ENCODE measurements at places on chromosomes 5 and 9.

- no peak for DNase-seq
Observed at GRCh38 chr5:111734013-111734412, 23.0 kb downstream of the NREP start.

DNA sequence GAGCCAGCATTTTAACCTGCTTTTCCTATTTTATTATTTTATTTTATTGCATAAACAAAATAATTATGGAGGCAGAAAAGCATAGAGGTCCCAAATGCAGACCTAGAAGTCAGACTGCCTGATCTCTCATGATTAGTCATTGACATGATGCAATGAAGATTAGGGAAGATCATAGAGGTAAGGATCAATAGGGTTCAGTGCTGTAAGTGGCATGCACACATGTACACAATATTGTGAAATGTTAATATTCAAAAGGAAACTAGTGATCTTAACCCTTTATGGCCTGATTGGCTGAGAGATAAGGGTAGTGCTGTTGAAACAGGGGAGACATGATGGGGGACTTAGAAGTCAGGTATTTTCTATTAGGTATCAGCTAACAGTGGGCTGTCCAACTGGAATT lies 1.1 kb upstream of the FRRS1L start:
- DNase-seq, result no peak

GRCh38 chr5:171315386-171315891 lies 6.4 kb downstream of the TLX3 start:
- DNase-seq, result no peak

GRCh38 chr5:141186897-141187512 lies at the start of gene PCDHB9:
PCDHB9 (plus strand) TSS chr5:141187161; CDS start chr5:141187319, 158 bp downstream.
- no peak for DNase-seq

DNA sequence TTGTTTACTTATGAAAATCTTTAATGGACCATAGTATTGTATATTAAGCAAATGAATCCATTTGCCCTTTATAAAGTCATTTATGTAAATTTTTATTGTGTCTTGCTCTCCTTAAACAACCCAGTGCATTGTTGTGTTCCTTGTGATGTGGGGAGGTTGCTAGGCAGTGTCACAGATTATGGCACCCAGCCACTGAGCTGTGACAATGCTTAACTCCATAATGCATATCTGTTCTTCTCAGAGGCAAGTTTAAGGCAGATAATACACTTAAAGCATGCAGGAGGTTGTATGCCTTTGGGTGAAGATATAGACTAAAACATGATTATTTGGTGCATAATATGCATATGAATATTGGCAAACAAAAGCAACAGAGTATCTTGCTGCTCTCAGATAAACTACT lies 269.6 kb upstream of the RIOK2 start:
- no peak for DNase-seq

DNA sequence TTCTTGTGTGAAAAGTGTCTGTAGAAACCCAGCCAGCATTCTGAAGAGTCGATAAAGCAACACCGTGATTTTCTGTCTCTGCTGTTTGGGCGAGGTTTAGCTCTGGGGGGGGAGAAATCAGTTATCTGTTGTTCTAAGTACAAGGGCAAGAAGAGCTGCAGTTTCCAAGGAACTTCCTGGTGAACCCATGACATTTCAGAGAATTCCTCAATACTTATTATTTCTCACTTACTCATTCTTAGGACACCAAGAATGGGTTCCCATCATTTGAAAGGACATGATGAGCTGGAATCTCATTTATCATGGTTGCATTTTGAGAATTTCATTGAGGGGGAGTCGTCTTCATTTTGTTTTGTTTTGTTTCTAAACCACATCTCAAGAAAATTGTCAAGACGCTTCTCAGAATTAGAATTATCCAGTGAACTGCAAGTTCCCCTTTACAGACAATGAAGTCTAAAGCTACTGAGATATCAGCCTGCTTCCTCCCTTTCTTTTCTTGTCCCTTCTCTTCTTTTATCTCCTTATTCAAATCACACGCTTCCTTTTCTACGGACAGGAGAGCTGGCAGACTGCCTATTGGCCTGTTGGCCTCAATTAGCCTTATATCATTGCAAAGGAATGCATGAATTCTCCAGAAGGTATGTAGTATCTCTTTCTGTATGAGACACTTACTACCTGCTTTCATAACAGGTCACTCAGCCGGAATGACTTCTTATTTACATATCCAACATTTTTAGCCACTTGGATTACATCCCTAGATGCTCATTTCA lies 53.7 kb downstream of the ZNF462 start:
- DNase-seq, result no peak

GRCh38 chr9:7977586-7977985 lies 178.0 kb upstream of the DMAC1 start:
- DNase-seq, result no peak

DNA sequence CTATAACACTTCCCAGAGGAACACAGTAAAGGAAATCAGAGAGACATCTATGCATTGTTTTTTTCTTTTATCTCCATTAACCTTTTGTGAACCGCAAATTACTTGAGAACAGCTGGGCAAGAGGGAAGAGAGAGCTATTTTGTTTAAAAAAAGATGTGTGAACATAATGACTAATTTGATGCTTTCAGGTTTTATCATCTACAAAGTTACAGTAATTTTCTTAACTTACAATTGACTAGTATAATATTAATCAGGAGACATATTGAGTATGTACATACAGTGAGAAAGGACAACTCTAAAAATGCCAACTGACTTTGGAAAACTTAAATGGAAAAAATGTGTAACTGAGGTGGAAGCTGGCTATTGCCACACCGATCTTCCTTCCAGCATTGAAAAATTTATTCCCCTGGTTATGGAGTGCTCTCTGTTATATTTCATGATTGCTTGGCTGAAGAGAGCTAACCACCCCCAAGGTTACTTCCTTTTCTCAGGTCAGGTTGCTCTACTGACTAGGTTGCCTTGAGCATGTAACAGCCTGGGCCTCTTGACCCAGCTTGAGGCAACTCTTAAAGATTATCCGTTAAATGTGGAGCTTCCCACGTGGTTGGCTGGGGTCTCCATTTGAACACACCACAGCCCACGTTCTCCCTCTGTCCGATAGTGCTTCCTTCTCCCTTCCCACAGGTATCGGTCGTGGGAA lies 62.6 kb upstream of the C6 start:
- DNase-seq, result no peak

- DNase-seq, result no peak
Observed at GRCh38 chr5:64773533-64773932, 4.8 kb downstream of the CWC27 start.

DNA sequence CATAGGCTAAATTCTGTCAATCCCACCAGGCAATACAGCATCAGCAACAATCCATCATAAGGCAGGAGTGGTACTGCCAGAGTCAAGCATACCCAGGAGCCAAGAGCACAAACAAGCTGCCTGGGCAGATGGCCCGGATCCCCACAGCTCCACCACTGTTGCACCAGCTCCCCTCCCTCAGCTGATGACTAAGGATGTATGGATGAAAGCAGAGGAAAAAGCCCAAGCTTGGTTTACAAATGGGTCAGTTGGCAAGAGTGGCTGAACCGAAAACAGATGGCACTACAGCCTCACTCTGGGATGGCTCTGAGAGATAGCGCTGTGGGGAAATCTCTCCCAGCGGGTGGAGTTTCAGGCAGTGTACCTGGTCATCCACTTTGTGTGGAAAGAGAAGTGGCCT lies 29.4 kb downstream of the DROSHA start:
- no peak for DNase-seq

- no peak for DNase-seq
Observed at GRCh38 chr5:35442885-35443639, 174.6 kb upstream of the SPEF2 start.

DNA sequence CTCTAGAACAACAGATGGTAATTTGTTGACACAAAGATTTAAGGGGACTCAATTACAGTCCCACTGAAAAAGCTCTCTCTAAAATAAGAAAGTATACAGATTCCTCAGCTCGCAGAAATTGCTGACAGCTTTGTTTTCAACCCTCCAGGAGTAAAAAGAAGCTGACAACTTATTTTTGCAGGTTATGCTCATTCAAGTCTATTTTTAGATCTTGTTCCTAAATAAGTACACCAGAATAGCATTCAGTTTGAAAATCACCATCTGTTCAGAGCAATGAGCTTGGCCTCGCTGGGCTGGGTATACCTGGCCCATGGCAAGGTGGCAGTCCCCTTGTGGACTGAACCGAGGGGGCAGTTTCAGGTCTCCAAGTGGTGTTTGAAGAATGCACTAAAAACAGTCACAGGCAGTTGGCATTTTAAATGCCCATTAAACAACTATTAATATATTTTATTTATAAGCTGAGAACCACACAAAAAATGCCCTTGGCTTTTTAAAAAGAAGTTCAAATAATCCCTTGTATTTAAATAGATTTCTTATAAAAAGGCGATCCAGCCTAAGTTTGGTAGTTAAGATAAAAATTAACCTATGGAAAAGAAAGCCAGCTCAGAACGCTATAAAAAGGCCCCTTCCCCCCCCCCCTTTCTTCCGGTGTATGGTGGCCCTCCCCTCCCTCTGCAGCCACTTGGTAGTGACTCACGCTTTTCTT lies 169.2 kb downstream of the AUH start:
- DNase-seq, result no peak

DNA sequence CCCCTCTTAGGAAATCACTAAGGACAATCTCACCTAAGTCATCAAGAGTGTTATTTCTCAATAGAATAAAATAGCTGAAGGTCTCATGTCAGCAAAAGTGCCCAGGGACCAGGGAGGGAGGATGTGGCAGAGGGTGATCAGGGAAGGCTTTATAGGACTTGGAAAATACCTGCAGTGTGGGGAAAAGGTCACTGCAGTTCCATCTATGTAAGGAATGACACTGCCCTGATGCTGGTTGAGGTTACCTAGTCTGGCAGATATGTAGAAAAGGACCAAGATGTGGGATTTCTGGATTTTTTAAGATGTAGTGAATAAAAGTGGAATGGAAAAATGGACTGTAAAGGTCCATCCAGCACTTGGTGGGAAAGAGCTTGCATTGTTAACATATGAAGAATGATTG lies 18.3 kb downstream of the PRDM9 start:
- no peak for DNase-seq

DNA sequence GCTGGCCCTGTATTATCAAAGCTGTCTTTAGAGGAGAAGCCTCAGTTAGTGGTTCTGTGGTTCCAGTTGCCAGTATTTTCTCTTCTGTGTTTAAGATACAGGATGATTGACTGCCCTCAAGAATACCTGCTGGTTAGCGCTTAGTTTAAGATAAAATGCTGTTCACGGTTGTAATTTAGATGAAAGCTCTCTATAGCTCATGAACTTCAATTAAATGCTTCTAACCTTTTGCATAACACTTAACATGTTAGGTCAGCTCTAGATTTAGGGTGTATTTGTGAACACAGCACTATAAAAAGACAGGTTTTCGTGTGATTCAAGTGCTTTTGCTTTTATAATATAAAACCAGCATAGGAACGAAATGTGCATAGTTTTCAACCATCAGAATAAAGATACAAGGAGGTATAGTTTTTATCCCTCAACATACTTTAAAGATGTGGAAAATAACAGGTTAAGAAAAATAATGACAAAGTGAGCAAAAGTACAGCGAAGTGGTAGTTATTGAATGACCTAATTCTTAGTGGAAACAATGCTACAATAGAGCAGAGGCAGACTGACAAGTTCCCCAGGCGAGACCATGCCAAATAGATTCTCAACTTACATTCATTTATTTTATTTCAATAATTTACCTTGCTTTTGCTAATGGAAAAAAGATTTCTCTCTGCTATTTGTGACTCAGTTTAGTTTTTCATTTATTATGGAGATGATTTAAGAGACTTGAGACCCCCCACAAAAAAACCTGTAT lies 602.6 kb upstream of the DMAC1 start:
- DNase-seq, result no peak

GRCh38 chr9:98351370-98351769 lies 95.9 kb upstream of the TBC1D2 start:
- DNase-seq, result no peak

- no peak for DNase-seq
Observed at GRCh38 chr5:32559921-32560320, 25.4 kb upstream of the SUB1 start.

GRCh38 chr9:95116808-95117204 lies 200.7 kb downstream of the FANCC start:
- DNase-seq, result no peak

DNA sequence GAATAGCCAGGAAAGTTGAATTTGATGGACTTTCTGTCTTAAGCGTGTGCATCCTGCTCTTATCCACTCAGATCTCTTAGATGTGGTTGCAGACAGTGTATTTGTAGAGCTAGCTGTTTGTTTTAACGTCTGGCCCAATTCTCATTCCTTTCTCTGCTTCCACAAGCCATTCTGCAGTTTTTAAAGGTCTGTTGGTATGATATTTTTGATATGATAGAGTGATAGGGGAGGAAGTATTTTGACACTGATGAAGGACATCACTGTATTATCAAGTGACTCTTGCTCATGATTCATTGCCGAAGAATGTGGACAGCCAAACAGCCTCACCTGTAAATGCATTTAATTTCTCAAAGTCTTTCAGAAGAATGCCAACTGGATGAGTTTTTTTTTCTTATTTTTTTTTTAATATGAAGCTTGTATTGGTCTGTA lies 4.5 kb downstream of the TJP2 start:
- no peak for DNase-seq

GRCh38 chr9:96175001-96175400 lies 127.0 kb downstream of the HSD17B3 start:
- no peak for DNase-seq

- DNase-seq, result no peak
Observed at GRCh38 chr5:20610681-20611080, 622.7 kb upstream of the CDH18 start.

DNA sequence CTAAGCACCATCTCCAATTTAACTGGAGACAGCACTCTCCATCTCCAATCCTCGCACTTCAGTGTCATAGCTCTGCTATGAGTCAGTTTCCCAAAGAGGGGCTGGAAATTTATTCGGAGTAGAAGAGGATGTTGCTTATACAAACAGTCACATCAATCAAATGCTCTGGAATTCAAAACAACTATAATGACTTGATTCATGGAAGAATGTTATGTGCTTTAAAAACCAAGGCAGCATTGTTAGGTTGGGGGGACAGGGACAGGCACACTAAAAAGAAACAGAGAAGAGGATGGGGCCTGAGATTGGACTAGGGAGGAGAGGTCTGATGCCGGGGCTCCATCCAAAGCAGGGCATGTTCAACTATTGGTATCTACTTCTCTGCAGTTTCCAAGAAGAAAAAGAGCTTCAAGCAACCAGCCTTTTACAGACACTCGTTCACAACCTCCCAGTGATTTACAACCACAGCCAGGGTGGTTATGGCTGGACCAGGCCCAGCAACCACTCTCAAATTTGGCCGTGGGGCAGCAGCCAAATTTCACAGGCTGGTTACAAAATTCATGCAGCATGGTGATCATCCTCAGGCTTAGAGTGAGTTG lies 117.5 kb upstream of the ZNF366 start:
- DNase-seq, result no peak

Measured in activated CD4-positive, CD25-positive, alpha-beta regulatory T cell treated with anti-CD3 and anti-CD28 coated beads, Interleukin-2, amount 50 U/mL, for 16 hours (primary cell).